Stimulated activated CD4-positive, alpha-beta T cell treated with anti-CD3 and anti-CD28 coated beads, Interleukin-2, amount 100 ng/mL, for 48 hours (primary cell): ENCODE measurements at places on chromosomes 5 and 9.

DNA sequence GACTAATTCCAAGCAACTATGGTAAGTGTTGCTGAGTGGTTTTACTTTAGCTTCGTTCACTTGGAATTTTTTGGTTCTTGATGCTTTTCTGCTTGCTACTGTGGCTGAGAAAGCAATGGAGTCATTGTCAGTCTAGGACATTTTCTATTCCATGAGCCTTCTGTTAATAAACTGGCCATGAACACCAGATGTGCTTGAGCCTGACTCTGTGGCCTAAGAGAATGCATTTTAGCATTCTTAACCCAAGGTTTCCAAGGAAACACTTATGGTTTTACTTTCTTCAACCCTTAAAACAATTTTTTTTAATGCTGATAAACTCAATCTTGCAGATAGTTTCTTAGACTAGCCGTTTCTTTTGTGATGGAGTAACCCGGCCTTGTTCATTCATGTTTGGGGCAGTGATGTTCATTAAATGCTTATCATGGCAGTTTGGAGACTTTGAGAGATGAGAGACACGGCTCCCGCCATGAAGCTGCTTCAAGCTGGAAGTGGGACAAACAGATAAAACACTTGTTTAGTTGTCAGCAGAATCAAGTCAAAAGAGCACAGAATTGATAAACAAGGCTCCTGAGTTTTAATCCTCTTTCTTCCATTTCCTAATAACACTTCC lies 42.4 kb downstream of the OSTF1 start:
- no peak for DNase-seq

- no peak for DNase-seq
Measured at GRCh38 chr9:108443019-108443633, 412.7 kb downstream of the ACTL7B start.

- DNase-seq, result no peak
Measured at GRCh38 chr5:84623019-84623418, 238.3 kb upstream of the EDIL3 start.

- DNase-seq, result no peak
Measured at GRCh38 chr5:142600611-142601358, 85.1 kb downstream of the FGF1 start.

DNA sequence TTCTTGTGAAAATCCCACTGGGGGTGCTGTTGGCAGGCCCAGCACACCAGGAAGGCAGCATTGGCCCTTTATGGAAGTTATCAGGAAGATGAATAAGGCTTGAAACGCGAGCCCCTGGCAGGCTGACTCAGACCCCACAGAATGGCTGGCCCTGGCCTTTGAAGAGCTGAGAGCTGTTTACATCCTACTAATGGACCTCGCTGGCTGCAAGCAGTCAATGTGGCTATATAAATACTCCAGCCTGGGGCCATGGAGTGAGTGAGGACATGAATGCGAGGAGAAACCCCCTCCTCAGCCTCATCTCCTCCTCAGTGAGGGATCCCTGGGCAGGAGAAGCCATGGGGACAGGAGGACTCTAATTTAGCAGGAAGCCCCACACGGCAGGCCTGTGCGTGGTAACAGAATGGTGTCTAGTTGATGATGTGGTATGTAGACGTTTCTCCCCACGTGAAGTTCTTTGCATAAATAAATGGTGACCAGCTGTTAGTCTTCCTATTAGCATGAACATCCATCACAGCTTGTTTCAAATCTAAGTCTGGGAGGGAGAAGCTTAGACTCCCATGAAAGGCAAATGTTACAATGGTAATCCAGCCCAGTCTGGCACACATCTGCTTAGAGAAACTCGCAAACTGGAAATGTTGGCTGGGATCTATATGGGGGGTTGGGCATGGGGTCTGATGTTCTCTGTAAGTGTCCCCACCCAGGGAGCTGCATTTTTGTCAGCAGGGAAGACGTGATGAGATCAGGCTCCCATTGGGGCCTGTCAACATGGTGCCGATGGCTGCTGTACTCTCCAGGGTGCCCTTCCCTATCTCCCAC lies 175.1 kb upstream of the PITX1 start:
- no peak for DNase-seq

DNA sequence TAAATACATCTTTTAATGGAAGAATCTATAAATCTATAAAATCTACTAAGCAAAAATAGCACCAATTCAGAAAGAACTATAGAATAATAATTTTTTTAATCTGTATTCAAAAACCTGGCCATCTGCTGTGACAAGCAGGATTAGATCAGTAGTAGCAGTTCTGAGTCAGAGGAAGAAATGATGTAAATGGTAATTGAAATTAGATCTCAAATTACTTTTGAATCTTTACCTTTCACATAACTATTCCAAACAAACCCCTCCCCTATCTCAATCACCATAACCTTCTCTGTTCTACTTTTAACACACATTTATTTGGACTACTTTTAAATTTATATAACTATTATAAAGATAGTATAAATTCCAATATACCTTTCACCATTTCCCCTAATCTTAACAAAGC lies 727.8 kb upstream of the FAM174A start:
- no peak for DNase-seq

DNA sequence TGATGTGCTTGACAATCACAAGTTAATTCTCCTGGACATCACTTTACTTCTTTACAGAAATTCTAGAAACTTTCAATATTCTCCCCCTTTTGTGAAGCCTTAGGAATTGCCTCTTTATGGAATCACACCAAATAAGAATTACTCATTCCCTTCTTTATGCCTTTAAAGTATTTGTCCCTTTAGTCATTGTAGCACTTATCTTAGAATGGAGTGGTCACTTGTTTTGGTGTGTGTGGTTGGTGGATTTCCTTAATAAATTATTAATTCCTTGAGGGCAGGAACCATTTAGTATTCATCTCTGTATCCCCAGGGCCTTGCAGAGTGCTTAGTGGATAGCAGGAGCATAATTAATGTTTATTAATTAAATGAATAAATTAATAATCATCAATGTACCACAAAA lies 307.0 kb downstream of the ARRDC3 start:
- no peak for DNase-seq

- DNase-seq, result no peak
Measured at GRCh38 chr5:76319673-76320072, 83.4 kb upstream of the IQGAP2 start.

- DNase-seq, result no peak
Measured at GRCh38 chr5:148565148-148565547, 89.2 kb downstream of the HTR4 start.

GRCh38 chr5:109987355-109987754 lies 297.6 kb downstream of the MAN2A1 start:
- DNase-seq, result no peak

DNA sequence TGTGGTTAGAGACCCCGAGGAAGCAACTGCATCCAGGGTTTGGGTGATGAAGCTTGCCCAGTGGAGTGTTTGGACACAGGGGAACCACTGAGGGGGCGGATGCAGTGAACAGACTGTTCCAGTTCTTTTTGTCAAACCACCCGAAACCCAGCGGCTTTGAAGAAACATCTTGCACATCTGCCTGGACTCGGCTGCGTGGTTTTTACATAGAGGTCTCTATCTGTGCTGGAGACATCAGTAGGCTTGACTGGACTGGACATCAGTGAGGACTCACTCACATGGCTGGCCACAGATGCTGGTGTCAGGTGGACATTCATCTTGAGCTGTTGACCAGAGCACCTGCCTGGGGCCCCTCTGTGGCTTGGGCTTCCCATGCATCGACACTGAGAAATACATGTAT lies 15.3 kb upstream of the SPATA31E1 start:
- no peak for DNase-seq

GRCh38 chr9:129231022-129231739 lies 53.1 kb upstream of the IER5L start:
- no peak for DNase-seq

- no peak for DNase-seq
Measured at GRCh38 chr5:128844354-128844923, 120.8 kb upstream of the SLC27A6 start.

DNA sequence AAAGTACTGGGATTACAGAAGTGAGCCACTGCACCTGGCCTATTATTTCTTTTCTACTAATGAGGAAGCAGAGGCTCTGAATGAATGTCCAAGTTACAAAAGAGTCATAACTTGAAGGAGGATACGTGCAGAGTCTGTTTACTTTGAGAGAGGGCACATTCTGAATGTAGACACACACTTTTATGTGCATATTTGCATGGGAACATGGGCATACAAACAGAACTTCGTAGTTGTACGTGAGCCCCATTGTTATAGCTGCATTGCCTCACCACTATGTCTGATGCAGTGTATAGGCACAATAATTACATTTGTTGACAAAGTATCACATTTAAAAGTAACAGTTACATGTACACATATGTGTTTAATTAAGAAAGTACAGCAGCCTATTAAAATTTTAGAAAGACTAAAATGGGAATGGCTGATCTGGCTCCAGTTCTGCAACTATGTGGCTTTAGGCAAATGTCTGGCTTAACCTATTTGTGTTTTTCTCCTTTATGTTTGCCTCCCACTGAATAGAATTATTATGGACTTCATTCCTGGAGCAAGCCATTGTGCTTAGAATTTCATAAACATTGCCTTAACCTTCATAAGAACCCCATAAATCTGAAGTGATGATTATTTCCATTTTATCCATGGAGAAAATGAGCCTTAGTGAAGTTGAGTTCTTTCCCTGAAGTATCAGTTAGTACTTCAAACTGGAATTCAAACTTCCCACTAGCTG lies 3.0 kb upstream of the DPYSL3 start:
- DNase-seq, result no peak

- no peak for DNase-seq
Measured at GRCh38 chr5:21646469-21646868, 1206.7 kb downstream of the CDH12 start.

DNA sequence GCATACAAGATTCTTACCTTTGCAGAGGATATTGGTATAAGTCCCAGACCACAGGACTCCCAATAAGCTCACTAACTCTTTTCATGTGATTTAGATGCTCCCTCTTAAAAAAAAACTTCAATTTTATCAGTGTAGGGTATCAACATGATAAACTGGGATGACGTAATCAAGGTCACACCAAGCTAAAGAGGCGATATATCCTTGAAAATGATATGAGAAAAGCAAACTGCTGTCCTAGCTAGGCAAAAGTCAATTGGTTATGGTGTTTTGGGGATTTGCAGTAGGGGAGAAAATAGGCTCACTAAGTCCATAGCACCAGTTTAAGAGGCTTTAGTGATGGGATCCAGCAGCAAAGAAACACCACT lies 354.4 kb downstream of the DIRAS2 start:
- no peak for DNase-seq

GRCh38 chr5:116534964-116535651 lies 39.5 kb downstream of the SEMA6A start:
- no peak for DNase-seq

DNA sequence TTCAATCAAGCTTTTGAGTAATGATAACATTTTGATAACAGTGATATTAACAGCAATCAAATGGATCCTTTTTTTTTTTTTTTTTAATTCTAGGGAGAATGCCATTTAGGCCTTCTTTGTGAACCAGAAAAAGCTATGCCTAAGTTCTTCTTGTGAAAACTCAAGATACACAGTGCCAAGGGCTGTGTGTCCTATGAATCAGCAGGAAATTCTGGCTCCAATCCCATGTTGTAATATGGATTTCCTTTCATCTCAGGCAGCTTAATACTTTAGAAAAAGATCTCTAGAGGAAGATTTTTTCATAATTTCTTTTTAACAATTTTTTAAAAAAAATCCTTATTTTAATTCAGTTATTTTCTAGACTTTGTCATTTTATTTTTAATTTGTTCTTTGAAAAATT lies 96.1 kb downstream of the NUDT12 start:
- DNase-seq, result no peak

DNA sequence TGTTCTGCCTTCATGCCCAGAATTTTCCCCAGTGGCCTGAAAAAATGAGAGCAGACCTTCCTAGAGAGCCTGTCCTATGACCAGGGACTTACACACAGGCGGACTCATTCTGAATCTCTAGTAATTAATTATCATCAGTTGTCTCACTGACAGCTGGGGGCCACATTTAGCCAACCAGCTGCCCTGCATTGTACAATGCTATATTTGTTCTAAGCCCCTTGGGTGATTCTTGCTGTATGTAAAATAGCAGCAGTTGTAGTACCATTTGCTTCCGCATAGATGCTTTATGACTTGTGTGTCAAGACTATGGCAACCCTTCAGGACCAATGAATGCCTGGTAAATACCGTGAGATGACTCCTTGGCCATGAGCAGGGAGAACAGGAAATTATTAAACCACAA lies 415.4 kb upstream of the SEMA6A start:
- no peak for DNase-seq

GRCh38 chr5:79108086-79108485 lies 3.5 kb upstream of the BHMT start:
- no peak for DNase-seq

- no peak for DNase-seq
Measured at GRCh38 chr5:2833556-2833955, 82.1 kb upstream of the IRX2 start.

GRCh38 chr5:123805300-123805699 lies 293.3 kb downstream of the CSNK1G3 start:
- DNase-seq, result no peak

- DNase-seq, result no peak
Measured at GRCh38 chr9:122297512-122297911, 32.8 kb downstream of the MRRF start.

DNA sequence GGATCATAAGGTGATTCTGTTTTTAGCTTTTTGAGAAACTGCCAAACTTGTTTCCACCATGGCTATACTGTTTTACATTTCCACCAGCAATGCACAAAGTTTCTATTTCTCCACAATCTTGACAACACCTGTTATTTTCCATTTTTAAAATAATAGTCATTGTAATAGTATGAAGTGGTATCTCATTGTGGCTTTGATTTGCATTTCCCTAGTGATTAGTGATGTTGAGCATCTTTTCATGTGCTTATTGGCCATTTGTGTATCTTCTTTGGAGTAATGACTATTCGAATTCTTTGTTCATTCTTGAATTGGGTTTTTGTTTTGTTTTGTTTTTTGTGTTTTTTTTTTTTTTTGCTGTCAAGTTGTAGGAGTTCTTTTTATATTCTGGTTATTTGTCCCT lies 4.9 kb downstream of the GARNL3 start:
- no peak for DNase-seq

GRCh38 chr5:91049800-91050199 lies 333.3 kb downstream of the ARRDC3 start:
- no peak for DNase-seq

GRCh38 chr5:126998201-126998631 lies 32.1 kb downstream of the MARCHF3 start:
- DNase-seq, result no peak

DNA sequence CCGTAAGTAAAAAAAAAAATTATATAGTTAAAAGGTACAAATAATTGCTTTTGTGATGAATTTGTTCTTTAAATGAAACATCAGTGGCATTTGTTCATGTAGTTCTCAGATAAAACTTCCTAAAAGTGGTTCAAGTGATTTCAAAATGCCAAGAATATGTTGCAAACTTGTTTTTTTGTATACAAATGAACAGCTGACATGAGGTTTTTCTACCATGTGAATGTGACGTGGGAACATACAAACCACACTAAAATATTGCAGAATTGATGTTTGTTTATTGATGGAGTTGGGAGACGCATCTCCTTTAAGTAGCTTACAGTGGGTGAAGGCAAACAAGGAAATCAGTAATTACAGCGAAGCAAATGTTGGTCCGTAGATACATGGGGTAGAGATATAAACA lies 16.9 kb downstream of the BASP1 start:
- no peak for DNase-seq
